ENCODE measurements at places on chromosomes 7 and 10.

DNA sequence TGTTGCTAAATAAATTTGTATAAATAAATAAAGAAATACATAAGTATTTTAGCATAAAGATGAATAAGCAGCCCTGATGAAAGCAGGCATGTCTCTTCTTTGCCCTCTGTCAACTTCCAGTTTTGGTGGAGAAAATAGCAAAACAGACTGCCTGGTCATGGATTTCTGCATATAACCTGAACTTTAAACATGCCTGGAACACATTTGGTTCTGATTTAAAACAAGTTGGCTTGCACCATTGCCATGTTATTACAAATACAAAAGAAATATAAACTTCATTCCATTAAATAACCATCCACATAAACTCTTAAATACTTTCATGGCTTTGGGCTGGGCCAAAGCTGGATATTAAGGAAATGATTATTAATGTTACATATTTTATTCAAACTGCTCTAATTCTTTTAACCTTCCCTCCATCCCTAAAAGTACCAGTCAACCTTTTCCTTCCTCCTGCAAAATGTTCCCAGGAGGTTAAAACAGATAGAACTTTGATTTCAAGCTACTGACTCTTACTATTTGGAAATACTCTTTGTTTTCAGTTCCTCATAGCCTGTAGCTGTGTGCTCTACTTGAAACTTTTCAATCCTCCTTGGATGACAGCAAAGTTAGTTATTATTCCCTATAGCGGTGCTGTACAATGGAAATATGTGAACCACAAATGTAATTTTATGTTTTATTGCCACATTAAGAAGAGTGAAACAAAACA is 96.3 kb downstream of the BICC1 start:
- DNase-seq = no peak

GRCh38 chr7:12607134-12607533 is 36.6 kb downstream of the SCIN start:
- no peak for DNase-seq

DNA sequence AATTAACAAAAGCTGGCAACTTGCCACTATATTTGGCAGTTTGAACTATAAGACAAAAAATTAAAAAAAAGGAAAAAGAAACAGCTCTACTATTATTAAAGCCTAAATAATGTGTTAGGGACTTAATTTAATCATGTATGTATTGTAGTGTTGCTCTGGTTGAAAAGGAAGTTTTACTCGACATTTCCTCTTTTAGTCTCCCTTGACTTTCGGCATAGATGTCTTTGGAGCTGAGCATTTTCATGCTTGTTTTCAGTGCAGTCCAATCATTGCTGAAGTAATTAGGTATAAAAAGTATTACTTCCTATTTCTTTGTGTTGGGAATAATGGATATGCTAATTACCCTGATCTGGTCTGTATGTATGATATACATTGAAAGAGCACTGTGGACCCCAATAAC is 216.8 kb upstream of the KLF6 start:
- no peak for DNase-seq

DNA sequence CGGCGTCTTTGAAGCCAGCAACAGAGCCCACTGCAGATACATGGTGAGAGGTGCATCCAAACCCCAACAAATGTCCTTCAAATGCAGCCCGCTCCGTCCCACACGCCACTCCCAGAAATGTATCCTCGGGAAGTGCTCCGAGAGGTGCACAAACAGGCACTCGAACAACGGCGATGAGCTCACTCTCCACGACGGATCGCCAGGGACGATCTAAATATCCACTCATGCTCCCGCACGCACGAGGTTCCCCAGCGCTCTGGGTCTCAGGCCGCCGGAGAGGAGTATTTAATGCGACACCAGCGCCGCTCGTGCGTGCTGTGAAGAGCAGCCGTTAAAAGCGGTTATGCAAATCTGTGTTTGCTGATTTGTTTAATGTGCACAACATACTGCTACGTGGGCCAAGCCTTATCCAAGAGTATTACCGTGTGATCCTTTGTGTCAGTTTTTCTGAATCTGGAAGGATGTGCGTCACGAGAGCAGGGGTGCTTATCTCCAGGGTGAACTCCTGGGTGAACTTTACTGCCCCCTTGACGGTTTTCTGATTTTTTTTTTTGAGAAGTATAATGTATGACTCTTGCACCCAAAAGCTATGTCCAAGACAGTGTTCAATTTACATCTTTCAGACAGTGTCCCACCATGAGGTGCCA is 48.5 kb upstream of the PPP2R2D start:
- DNase-seq = no peak

- DNase-seq = no peak
Measured at GRCh38 chr10:100997360-100998182, 2.0 kb upstream of the LZTS2 start.

GRCh38 chr7:4307316-4308204 is 374.5 kb upstream of the FOXK1 start:
- no peak for DNase-seq

DNA sequence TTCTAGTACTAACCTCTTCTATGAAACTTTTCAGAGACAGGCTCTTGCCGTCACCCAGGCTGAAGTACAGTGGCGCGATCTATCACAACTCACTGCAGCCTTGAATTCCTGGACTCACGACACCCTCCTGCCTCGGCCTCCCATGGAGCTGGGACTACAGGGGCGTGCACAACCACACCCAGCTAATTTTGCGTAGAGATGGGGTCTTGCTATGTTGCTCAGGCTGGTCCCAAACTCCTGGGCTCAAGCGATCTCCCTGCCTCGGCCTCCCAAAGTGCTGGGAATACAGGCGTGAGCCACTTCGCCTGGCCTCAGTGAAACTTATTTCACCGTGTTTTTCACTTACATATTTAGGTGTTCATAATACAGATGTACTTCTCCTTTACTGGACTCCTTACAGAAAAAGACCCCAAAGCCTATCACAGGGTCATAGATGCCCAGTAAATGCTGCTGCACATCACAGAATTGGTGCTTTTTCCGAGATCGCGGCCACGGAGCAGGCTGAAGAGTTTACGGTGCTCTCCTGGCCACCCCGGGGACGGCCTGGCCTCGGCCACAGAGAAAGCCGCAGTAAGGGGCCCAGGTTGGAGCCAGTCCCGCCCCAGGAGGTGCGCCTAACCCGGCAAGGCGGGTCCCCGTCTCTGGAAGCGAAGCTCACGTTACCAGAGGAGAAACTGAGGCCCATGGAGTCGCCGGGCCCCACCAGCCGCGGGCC is 595 bp downstream of the TBL2 start:
- no peak for DNase-seq

GRCh38 chr7:118836933-118837332 is 612.4 kb downstream of the ANKRD7 start:
- no peak for DNase-seq

GRCh38 chr7:132650498-132650897 is 74.2 kb upstream of the PLXNA4 start:
- DNase-seq = no peak

- no peak for DNase-seq
Measured at GRCh38 chr7:486216-486743, 33.4 kb downstream of the PDGFA start.

DNA sequence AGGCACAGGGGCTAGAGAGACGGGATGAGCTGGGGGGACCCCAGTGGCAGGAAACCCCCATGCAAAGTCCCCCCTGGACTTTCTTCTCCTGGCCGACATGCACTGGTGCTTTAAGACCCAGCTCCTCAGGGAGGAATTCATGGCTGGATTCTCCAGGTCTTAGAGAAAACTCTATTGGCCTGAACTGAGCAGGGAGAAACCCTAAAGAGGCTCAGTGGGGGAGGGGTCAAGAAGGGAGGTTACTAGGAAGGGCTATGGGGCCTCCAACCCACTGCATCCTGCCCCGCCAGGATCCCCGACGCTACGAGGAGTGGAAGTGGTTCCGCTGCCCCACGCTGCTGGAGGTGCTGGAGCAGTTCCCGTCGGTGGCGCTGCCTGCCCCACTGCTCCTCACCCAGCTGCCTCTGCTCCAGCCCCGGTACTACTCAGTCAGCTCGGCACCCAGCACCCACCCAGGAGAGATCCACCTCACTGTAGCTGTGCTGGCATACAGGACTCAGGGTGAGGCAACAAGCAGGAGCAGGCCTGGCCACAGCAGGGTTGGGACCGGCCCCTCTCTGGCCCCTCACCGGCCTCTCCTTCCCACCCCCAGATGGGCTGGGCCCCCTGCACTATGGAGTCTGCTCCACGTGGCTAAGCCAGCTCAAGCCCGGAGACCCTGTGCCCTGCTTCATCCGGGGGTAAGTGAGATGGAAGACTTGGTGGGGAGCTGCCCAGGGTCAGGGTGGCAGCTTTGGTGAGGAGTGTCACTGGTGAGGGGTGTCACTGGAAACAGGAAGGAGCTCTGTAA is 13.8 kb downstream of the ATG9B start:
- no peak for DNase-seq

GRCh38 chr7:135706038-135706742 is 21.8 kb downstream of the SLC13A4 start:
- no peak for DNase-seq

DNA sequence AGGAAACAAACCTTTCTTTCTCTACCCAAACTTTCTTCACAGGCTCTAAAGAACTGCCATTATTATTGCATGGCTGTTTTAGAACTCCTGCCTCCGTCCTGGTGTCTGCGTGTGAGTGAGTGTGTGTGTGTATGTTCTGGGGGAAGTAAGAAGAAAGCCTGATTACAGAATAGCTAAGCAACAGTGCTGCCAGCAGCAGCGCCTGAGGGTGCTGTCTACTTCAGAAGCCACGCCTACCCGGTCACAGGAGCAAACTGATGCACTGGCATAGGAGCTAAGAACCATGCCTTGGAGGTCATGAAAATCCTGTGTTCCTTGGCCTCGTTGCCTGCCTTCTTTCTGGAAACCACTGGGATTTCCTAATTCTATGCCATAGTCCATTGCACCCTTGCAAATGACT is 25.2 kb downstream of the LIPK start:
- no peak for DNase-seq

DNA sequence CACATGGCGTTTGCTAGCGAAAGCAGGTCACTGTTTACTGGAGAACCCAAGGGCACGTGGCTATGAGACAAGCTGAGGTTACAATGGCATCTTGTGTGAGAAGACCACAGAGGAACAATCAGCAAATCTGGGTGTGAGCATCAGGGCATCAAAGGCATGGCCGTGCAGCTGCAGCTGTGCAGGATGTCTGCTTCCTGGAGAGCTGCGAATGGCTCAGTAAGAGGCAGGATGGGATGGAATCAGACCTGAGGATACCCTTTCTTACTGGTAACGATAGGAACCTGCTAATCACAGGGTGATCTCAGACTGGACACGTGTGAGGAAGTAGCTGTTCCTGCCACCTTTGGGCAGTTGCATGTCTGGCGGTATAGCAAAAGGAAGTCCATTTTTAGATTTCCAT is 119.5 kb downstream of the RNF216 start:
- DNase-seq = no peak

- no peak for DNase-seq
Measured at GRCh38 chr10:76026905-76027304, 595.5 kb downstream of the LRMDA start.

GRCh38 chr10:51386248-51386885 is 312.1 kb downstream of the PRKG1 start:
- DNase-seq = no peak

DNA sequence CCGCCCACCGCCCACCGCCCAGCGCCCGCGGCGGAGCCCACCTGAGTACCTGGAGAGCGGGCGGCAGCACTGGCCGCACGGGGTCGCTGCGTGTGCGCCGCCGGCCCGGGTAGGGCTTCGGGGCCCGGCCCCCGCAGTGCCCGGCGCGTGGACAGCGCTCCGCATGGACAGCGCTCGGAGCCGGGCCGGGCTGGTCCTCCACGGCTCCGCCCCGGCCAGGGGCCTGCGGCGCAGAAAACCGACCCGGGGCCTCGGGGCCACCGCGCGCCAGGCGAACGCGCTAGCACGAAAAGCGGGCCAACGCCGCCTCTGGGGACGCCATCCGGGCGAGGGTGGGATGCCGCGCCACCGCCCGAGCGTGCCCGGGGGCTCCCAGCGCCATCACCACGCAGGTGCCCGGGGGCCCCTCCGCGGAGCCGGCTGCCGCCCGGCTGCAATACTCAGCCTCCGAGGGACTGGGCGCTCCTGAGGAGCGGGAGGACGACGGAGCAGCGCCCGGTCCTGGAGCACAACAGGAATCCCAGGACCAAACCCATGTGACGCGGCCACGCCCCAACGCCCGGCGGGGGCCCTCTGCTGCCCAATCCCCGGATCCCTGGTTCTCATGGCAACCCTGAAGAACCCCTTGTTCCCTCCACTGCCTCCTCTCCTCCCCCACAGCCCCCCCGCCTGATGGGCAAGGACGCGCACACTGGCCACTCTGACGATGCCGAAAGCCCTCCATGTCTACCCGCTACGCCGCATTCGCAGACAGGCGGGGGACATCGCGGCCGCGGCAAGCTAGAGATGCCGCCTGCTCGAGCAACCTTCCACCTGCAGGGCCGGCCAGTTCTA is at the start of gene GRB10:
GRB10 (minus strand) TSS at position 522 of the 834 bp plus-strand sequence. CDS start 50,574 bp downstream, outside the sequence.
- no peak for DNase-seq

DNA sequence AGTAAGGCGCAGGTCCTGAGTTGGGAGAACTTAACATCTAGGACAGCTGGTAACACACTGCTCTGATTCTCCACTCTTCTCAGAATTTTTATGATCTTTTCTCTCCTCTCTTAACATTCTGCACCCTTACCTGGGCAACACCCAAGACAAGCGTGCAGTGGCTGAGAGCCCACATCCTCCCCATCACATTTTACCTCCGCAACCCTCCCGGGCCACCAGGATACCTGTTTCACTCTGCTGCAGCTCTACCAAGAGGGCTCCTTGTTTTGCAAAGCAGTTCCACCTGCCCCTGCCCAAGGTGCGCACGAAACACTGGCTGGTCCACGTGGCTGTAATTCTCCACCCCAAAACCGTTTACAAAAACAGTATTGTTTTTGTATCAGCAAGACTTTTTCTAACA is 81.5 kb downstream of the ITIH5 start:
- DNase-seq = no peak

GRCh38 chr7:18345641-18346234 is 149.8 kb upstream of the HDAC9 start:
- DNase-seq = no peak

GRCh38 chr10:63887600-63888370 is 366.6 kb downstream of the REEP3 start:
- DNase-seq = no peak

- DNase-seq = no peak
Measured at GRCh38 chr10:34609287-34609940, 205.7 kb downstream of the PARD3 start.

All from stimulated activated CD8-positive, alpha-beta memory T cell treated with anti-CD3 and anti-CD28 coated beads, Interleukin-4, amount 100 ng/mL, for 1 hour (primary cell).